ENCODE measurements at places on chromosomes 16 and 17.

- DNase-seq: no peak
Observed at GRCh38 chr17:41537614-41537954, 9.5 kb upstream of the KRT19 start.

- no peak for DNase-seq
Observed at GRCh38 chr16:19528666-19529065, 4.9 kb downstream of the CCP110 start.

DNA sequence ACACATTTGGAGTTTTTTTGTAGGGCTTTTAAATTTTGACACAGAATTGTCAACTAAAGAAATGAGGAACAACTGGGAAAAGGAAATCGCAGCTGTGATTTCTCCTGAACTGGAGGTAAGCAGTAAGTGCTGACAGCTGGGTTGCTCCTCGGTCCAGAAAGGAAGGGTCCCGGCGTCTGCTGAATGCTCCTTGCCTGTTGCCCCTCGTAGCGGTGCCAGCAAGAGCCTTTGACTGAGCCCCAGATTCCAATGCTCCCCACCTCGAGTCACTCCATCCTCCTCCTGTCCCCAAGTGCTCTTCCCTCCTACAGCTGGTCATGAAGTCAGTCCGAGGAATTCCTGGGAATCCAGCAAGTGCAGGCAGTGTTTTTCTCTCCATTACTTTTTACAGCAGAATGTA lies 32.0 kb upstream of the ENDOV start:
- no peak for DNase-seq

- DNase-seq: no peak
Observed at GRCh38 chr16:88464447-88465318, 11.6 kb downstream of the ZFPM1 start.

- DNase-seq: no peak
Observed at GRCh38 chr16:375927-376816, 5.6 kb downstream of the PGAP6 start.

- DNase-seq: no peak
Observed at GRCh38 chr17:68260051-68260762, 12.4 kb downstream of the AMZ2 start.

GRCh38 chr16:23670137-23670776 lies 8.4 kb upstream of the PLK1 start:
- DNase-seq: no peak

DNA sequence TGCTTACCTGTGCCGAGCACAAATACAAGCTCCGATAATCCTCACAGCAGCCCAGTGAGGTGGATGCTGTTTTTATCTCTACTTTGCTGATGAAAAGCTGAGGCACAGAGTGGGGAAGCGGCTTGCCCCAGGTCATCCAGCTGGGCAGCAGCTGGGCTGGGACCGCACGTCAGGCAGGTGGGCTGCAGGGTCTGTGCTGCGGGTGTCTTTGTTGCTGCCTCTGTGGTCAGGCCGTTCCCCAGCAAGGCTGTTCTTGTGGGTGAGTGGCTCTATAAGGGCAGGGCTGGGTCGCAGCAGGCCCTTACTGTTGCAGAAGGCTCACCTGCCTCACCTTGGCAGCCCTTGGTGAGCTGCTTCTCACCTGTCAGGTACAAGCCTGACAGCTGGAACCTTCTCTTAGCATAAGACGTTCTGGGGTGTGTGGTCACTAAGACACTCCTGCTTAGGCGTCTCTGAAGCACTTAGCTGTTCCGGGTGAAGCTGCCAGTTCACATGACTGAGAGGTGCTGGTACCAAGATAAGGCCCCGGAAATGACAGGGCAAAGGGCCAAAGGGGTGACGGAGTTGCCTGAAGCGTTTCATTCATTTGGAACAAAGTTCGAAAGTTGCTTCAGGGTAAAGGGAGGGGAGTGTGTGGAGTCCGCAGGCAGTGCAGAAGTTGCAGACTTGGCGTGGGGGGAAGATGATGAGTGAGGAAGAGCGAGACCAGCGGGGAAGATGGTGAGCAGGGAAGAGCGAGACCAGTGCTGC lies 17.4 kb downstream of the IRF8 start:
- no peak for DNase-seq

DNA sequence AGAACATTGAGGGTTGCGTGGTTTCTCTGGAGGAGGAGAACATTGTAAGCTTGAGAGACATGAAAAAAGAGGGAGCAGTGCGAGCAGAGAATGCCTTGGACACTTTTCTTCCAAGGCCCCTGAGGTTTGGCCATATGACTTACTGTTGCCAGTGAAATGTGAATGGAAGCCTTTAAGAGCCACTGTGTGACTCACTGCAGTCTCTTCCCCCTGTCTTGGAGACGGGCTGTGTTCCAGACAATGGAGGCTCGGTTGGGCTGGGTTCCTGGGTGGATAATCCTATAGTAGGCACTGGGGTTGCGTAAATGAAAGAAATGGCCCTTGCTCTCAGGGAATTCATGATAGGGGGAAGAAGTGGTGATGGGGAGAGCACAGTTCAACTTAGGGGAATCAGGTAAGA lies 75.5 kb downstream of the SHISA9 start:
- DNase-seq: no peak

DNA sequence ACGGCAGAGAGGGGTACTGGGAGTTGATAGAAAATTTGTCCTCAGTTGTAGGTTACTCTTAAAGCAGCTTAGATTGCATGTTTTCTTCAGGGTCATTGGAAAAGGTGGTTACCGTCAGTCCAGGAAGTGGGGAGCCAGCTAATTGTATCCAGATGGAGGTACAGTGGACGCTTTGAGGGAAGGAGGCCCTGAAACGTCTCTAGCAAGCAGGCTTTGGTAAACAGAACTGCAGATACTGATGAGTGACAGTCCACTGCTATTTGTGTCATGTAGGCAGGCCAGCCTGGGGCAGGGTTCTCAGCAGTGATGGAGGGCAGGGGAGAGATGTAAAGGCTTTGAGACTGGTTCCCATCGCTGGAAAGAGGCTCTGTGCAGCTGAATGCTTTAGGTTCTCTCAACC lies 30.2 kb upstream of the ST6GALNAC1 start:
- no peak for DNase-seq

DNA sequence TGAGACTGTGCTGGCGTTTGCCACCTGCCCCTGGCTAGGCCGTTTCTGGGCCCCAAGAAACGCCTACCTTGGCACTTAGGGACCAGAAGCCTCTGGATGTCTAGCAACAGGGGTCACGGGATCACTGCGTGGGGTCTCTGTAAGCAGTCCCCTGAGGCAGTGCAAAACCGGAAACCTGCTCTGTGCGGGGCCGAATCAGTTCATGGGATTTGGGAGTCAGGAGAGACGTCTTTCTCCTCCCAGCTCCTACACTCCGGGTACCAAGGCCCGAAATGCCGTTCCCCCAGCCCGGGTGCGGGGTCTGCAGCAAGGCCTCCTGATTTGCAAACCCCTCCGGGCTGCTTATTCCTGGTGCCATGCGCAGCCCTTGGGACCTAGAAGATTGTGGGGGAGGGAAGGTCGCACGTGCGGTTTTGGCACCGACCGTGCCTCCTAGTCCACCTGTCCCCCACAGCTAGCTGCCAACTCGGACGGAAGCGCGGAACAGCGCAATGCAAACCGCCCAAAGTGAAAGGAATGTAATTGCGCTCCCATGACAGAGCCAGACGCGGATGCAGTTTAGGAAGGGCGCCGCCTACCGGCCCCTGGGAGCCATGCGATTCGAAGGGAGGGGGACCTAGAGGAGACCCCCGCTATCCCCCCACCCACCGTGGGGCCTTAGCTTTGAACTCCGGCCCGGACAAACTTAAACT lies 6.5 kb downstream of the IRX5 start:
- no peak for DNase-seq

DNA sequence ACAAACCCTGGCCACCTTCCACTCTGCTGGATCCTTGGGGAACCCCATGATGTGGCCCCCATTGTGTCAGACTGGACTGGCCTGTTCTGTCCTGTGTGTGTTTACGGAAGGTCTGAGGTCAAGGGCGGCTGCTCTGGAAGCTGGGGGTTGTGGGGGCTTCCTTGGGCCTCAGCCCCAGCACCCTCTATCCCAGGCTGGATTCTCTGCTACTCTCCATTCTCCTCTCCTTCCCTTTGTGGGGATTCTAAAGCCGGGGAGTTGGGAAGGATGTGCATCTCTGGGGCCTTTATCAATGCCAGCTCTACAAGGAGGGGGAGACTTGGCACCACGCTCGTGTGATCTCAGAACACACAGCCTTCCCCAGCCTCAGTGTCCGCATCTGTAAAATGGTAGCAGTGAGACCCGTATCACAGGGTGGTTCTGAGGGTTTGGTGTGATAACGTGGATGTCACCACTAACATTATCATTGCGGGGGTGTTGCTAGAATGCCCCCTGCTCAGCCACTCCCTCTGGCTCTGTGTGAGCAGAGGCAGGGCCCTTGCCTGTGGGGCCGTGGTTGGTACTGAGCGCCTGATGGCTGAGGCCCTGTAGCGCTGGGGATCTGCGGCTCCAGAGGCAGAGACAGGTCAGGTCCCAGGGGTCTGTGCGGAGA lies 18.1 kb downstream of the ADGRG1 start:
- DNase-seq: no peak

DNA sequence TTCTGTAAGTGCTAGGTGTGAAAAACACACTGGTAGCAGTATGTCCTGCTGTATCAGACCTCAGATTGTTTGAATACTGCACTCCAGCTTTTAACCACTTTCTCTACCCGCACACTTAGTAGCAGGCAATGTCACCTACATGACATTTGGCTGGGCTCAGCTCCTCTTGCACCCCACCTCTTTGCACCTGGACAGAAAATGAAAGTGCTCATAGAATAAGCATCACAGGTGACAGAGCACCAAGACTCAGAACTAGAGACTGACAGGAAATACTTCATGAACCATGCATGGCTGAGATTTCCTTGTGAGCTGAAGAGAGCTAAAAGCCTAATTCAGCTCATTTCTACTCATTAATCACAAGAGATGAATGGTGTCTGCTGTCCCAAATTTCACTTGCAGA lies 1014.2 kb upstream of the CDH8 start:
- DNase-seq: no peak

- no peak for DNase-seq
Observed at GRCh38 chr17:35679007-35679682, 52.3 kb upstream of the RASL10B start.

DNA sequence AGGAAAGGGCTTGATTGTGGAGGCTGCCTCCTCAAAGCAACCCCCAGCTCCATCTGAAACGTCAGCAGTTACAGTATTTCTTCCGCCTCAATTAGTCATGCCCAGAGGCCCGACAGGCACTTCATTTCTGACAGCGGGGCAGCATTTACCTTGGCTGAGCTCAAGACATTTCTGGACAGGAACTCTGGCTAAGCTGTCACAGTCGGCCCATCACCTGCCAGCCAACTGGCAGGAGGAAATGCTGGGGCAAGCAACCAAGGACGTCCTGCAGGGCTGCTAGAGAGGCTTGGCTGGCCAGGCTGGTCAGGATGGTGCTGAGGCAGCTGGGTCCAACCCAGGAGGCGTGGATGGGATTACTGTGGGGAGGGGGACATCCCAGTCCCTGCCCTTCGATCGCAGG lies 27.8 kb downstream of the PLXDC1 start:
- no peak for DNase-seq

DNA sequence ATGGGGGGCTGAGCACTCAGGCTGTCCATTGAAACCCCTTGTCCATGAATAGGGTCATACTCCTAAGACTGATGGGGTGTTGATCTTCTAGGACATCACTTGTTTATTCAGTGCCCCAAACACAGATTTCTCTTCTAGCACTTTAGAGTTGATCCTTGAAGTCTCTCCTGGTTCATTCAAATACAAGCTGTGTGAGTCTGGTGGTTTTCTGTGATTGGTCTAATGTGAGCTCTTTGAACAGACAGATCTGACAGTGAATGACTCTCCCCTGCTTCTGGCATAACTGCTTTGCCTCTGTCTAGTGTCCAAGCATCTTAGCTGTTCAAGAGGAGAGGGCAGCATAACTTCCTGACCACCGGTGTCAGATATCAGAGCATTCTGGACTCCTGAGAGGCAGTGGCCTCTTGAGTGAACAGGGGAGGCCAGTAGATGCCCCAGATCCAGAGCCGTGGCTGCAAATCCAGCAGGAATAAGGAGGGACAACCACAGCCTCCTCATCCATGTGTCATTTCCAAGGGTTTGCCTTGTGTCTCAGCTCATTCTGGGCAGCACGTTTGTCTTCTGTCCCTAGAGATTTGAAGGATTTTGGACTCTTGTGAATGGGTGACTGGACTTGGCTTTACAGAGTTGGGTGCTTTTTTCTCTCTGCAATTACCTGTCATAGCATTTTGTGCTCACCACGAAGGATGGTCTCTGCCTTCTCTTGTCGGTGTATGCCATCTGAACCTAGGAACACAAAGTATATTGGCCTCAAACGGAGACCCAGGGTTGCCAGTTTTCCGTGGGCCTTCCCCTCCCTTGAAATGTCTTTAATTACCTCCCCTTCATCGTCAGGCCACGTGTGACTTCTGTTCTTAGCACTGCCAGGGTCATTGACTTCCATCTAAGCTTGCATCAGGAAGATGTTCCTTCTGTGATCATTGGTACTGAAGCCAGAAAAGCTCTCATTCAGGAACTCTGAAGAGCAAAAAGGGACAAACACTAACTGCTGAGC lies 13.9 kb upstream of the CLEC18C start:
- no peak for DNase-seq

DNA sequence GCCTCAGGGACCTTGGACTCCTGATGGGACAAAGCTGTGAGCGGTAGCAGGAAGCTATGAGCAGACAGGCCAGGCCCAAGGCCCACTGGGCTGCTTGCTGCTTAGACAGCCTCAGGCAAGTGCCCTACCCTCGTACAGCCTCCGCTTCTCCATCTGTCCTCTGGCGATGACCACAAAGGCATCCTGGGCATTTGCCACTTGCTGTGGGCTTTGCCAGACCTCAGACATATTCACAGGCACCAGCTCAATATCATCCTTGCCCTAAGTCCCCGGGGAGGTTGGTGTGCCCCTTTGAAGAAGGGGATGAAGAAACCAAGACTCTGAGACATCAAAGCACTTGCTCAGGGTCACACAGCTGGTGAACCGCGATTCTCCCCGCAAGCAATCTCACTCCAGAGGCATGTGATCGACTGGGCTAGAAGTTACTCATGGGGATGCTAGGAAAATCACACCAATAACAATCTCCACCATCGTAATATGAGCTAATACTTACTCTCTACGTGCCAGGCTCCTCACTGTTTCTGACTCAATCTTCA lies 21.7 kb downstream of the PPL start:
- DNase-seq: no peak

GRCh38 chr16:50611332-50611934 lies 63.2 kb downstream of the NKD1 start:
- no peak for DNase-seq

- DNase-seq: no peak
Observed at GRCh38 chr17:76327696-76328095, 19.6 kb upstream of the QRICH2 start.

Measured in T-helper 9 cell (primary cell).